ENCODE measurements at places on chromosomes 1 and 21.

DNA sequence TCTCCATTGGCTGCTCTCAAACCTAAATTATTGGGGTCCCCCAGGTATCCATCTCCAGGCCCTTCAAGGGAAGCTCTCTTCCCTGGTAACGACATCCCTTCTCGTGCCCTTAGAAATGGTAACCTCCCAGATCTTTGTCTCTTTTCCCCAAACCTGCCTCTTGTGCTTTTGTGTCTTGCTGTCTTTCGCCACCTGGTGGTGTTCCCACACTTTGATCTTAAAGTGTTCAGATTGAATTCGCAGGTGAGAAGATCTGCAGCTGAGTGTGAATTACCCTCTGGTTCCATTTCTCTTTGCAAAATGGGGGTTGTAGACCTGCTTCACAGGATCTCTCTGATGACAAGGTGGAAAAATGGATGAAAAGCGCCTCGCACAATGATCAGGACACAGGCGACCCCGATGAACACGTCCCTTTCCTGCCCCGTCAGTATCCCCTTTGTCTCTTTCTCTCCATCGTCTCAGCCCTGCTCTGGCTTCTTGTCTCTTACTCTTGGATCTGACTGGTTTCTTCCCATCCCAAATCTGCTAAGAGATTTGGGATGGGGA is 53.1 kb downstream of the DOP1B start:
- DNase-seq = no peak

DNA sequence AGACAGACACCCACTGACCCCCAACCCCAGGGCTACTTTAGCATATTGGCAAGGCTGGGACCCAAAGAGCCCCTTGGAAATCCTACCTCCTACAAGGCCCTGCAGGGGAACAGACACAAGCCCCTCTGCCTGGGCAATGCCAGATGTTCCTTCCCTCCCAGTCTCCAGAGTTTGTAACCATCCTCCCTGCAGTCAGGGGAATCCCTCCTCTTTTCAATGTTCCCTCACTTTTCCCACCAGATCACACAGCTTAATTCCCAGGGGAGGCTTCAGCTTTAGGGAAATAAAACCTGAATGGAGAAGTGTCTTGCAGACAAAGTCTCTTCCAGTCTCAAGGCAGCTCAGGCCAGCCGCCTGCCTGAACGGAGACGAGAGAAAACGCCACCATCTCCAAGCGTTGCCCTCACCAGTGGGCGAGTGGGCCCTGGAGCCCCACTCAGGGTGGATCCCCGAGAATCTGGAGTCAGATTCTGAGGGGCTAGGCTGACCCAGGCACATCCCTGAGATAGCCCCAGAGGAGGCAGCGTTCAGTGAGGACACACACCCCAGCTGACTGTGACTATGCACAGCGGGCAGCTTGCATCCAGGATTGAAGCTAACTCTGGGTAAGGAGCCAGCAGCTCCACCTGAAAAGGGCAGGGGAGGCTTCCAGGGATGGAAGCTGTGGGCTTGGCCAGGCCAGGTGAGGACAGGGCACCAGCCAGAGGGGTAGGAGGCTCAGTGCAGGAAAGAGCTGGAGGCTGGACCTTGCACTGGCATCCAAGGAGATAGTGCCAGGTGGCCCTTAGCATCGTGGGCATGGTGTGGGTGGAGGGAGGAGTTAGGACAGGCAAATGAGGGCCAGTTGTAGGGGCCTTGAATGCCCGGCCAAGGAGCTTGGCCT is 44.0 kb upstream of the ZC3H12A start:
- DNase-seq = no peak

DNA sequence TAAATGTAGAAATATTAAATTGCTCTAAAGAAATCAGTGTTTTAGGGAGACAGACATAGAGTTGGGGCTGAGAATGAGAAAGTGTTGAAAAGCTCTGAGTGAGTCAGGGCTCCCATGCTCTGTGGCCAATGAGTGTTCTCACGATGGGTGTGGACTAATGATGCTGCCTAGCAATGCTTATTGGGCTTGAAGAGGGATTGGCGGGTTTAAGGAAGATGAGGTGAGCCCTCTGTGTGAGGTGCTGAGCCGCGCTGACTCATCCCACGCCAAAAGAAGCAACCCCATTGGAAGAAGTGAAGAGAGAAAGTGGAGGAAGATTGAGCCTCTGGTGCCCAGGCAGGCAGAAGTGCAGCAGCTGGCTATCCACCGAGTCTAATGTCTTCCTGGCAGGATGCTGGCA is 65.1 kb upstream of the DPT start:
- DNase-seq = no peak

DNA sequence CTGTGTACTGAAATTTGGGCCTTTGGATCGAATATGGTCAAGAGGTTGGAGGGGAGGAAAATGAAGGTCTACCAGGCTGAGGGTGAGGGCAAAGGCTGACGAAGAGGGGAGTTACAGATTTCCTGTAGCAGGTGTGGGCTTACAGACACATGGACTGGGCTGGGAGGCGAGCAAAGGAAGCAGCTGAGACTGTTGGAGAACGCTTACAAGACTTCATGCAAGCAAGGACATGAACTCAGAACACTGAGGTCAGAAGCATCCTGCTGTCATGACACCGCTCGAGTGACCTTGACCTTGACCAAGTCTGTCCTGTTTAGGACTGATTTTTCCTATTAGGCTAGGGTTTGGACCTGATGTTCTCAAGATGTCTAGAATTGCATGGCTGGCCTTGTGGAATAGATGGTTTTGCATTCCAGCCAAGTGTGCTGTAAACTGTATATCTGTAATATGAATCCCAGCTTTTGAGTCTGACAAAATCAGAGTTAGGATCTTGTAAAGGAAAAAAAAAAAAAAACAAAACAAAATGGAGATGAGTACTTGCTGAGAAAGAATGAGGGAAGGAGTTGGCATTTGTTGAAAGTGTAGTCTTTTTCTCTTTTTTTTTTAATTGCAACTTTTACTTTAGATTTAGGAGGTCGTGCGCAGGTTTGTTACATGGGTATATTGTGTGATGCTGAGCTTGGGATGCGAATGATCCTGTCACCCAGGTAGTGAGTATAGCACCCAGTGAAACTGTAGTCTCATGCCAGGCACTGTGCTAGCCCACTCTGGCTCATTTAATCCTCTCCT is 5.8 kb downstream of the ELF3 start:
- DNase-seq = no peak

- DNase-seq = no peak
These were observed 14.4 kb downstream of the LMNA start for GRCh38 chr1:156128654-156129597.

GRCh38 chr1:217077426-217077825 is 354.2 kb upstream of the ESRRG start:
- DNase-seq = no peak

DNA sequence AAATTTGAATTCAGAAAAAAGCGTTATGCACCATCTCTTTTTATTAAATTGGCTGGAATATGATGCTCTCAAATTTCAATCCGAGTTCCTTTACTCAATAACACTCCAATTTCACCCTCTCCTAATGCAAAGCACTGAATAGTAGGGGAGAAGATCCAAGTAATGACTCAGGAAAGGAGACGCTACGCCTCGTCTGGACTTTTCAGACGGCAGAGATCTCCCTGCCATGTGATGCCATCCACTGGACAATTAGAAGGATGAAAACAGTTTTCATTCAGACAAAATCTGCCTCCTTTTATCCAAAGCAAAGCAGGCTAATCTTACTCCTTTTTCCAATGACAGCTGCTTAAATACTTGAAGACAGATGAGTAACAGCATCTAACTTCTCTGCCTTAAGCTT is 242.4 kb upstream of the GREM2 start:
- DNase-seq = no peak

- no peak for DNase-seq
These were observed 63.8 kb upstream of the LYST start for GRCh38 chr1:235930543-235930942.

- peak; percentile 93 for DNase-seq
These were observed 4.0 kb downstream of the GLMP start for GRCh38 chr1:156291226-156292061.

GRCh38 chr1:36384542-36385409 is 948 bp downstream of the STK40 start:
- peak; percentile 91 for DNase-seq

DNA sequence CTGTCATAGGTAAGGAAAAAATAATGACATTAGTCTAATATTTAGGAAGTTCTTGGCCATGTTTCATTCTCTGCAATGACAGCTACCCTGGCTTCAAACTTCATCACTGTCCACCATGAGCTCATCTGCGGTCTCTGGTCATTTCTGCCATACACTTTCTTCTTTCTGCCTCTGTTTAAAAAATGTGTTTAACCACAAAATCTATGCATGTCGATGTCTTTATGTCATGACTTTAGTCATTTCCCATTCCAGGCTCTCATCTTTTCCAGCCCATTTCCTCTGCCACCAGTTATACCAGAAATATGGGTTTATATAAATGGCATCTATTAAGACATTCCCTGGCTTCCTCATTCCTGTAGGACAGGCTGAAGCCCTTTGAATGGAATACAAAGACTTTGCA is 68.5 kb upstream of the DUSP10 start:
- no peak for DNase-seq

DNA sequence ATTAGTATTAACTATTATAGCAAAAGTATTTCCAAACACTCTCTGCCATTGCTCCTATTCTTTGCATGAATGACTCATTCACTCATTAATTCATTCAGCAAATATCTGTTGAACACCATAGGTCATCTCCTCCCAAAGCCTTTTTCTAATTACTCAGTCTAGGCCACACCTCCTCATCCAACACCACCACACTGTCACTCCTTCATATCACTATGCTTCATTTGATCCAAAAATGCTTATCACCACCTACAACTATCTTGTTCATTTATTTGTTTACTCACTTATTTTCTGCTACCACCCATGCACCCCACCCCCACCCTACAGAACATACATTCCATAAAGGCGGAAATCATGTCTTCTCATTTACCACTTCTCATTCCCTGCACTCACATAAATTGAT is 94.4 kb upstream of the TNFSF4 start:
- DNase-seq = no peak

GRCh38 chr1:221411283-221411682 is 330.6 kb downstream of the DUSP10 start:
- DNase-seq = no peak

All from upper lobe of right lung (tissue), 1 donor.